ENCODE measurements at places on chromosomes 6 and 20. TPM values are rescaled to one million over a fixed set of nuclear protein-coding genes. Genes with fewer than 3 reads are reported as not detected.

BMP6 gene
- 0.71 TPM for total RNA-seq

TMEM244 gene
- total RNA-seq: not detected

SNX14 gene
- total RNA-seq: 75.0 TPM

SAMD10 gene
- 6.0 TPM for total RNA-seq

TRDN gene
- 138 TPM for total RNA-seq

BAG2 gene
- total RNA-seq: 1.5 TPM

SCGN gene
- not detected for total RNA-seq

GCM1 gene
- total RNA-seq: not detected

PERP gene
- total RNA-seq: 120 TPM

NKX2-2 gene
- 1.4 TPM for total RNA-seq

GRCh38 chr20:11217326-11218172 is 543.8 kb upstream of the JAG1 start:
- no peak overlapping the region for H3K4me3 ChIP-seq
- no peaks in the 10 kb centered on the region for H3K36me3 ChIP-seq
- peaks cover 22% of the 10 kb centered on the region for H3K4me1 ChIP-seq
- H3K27ac ChIP-seq: no peak overlapping the region

- no peaks in the 10 kb centered on the region for H3K4me1 ChIP-seq
- H3K27ac ChIP-seq: no peak overlapping the region
- DNase-seq: no peak
- H3K4me3 ChIP-seq: no peak overlapping the region
Measured at GRCh38 chr6:24881376-24881775, 54.4 kb downstream of the RIPOR2 start.

GRCh38 chr6:136304410-136304809 is 14.8 kb upstream of the BCLAF1 start:
- H3K36me3 ChIP-seq: no peaks in the 10 kb centered on the region
- H3K27ac ChIP-seq: no peak overlapping the region
- no peaks in the 10 kb centered on the region for H3K4me1 ChIP-seq
- DNase-seq: no peak
- no peaks in the 10 kb centered on the region for H3K27me3 ChIP-seq
- H3K4me3 ChIP-seq: no peak overlapping the region

DNA sequence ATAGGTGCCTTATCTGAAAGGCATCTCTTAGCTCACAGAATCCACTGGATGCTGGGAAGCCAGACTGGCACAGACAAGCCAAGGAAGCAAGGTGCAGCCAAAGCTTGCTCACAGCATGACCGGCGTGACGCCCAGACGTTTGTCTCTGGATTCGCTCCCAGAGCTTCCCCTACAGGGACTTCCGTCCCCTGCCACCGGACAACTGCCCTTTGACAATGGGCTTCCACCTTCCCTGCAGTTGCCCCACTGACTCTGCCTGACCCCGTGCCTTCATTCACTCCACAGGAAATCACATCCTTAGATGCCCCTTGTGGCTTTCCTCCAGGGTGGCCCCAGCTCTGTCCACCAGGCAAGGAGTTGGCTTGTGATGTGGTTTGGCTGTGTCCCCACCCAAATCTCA is 94.8 kb upstream of the CDH4 start:
- no peaks in the 10 kb centered on the region for H3K4me1 ChIP-seq
- DNase-seq: no peak
- H3K4me3 ChIP-seq: no peak overlapping the region
- no peak overlapping the region for H3K27ac ChIP-seq
- peaks cover 59% of the 10 kb centered on the region for H3K27me3 ChIP-seq
- H3K36me3 ChIP-seq: no peaks in the 10 kb centered on the region

GRCh38 chr6:65667916-65668656 is 38.9 kb downstream of the EYS start:
- DNase-seq: no peak
- no peak overlapping the region for H3K4me3 ChIP-seq
- no peaks in the 10 kb centered on the region for H3K27me3 ChIP-seq
- H3K4me1 ChIP-seq: peaks cover 6% of the 10 kb centered on the region

DNA sequence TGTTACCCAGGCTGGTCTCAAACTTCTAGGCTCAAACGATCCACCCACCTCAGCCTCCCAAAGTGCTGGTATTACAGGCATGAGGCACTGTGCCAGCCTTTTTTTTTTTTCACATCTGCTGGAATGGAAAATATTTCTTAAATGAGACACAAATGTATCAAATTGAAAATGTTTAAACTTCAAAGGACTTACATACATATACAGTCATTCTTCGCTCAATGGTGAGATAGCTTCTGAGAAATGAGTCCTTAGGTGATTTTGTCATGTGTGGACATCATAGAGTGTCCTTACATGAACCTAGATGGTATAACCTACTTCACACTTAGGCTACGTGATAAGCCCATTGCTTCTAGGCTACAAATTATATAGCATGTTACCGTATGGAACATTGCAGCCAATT is 43.1 kb downstream of the MICA start:
- DNase-seq: no peak
- no peaks in the 10 kb centered on the region for H3K36me3 ChIP-seq
- H3K27me3 ChIP-seq: peaks cover 9% of the 10 kb centered on the region
- no peak overlapping the region for H3K27ac ChIP-seq

DNA sequence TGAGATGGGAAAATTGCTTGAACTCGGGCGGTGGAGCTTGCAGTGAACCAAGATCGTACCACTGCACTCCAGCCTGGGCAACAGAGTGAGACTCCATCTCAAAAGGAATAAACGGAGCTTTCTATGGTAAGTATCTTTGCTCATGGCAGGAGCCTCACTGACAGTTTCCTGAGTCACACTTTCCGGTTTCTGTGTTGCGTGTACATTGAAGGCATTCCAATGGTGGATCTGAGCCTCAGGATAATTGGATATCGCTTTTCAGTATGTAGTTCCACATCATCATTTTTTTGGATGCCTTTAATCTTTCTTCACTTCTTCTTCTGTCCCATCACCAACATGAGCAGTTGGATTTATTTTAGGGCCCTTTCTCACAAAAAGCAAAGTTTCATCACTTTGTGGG is 28.6 kb upstream of the GTSF1L start:
- no peak for DNase-seq
- no peak overlapping the region for H3K27ac ChIP-seq
- no peak overlapping the region for H3K4me3 ChIP-seq
- no peaks in the 10 kb centered on the region for H3K27me3 ChIP-seq
- no peaks in the 10 kb centered on the region for H3K36me3 ChIP-seq

- H3K27ac ChIP-seq: no peak overlapping the region
- H3K27me3 ChIP-seq: no peaks in the 10 kb centered on the region
- no peak overlapping the region for H3K4me3 ChIP-seq
- no peaks in the 10 kb centered on the region for H3K36me3 ChIP-seq
- H3K4me1 ChIP-seq: no peaks in the 10 kb centered on the region
Measured at GRCh38 chr6:19472850-19473249, 364.3 kb upstream of the ID4 start.

GRCh38 chr6:44512868-44513741 is 125.6 kb downstream of the CDC5L start:
- H3K27ac ChIP-seq: no peak overlapping the region
- H3K4me1 ChIP-seq: no peaks in the 10 kb centered on the region
- H3K36me3 ChIP-seq: no peaks in the 10 kb centered on the region

DNA sequence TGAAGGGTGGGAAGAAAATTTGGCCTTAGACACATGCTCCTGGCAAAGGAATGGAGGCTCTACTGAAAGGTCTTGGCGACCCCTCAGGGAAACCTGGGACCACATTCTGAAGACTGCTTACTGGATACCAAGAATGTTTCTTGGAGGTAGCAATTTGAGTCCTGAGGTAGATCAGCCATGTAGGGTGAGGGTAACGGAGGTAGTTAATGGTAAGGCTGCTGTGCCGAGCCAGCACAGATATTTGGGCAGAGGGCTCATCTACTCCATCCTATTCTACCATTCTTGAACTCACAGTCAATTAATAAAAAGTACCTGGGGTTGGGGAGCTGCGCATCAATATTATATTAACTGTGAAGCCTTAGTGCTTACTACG is 401 bp upstream of the PHF3 start:
- H3K27me3 ChIP-seq: peaks cover 8% of the 10 kb centered on the region
- H3K4me3 ChIP-seq: peak overlapping the region; percentile 98
- no peak for DNase-seq
- H3K4me1 ChIP-seq: peaks cover 10% of the 10 kb centered on the region
- no peaks in the 10 kb centered on the region for H3K36me3 ChIP-seq

GRCh38 chr6:136980070-136980469 is 58.0 kb downstream of the SLC35D3 start:
- H3K4me1 ChIP-seq: no peaks in the 10 kb centered on the region
- H3K27me3 ChIP-seq: no peaks in the 10 kb centered on the region
- H3K4me3 ChIP-seq: no peak overlapping the region

- no peak overlapping the region for H3K4me3 ChIP-seq
- no peak for DNase-seq
- no peak overlapping the region for H3K27ac ChIP-seq
- H3K4me1 ChIP-seq: no peaks in the 10 kb centered on the region
- H3K27me3 ChIP-seq: no peaks in the 10 kb centered on the region
Measured at GRCh38 chr6:11333132-11333849, 100.8 kb upstream of the NEDD9 start.

- H3K4me3 ChIP-seq: peak overlapping the region; percentile 99
- H3K36me3 ChIP-seq: peaks cover 18% of the 10 kb centered on the region
- H3K4me1 ChIP-seq: no peaks in the 10 kb centered on the region
- H3K27ac ChIP-seq: peak overlapping the region; percentile 97
Measured at GRCh38 chr6:20402342-20403069, 827 bp downstream of the E2F3 start.

- H3K27me3 ChIP-seq: no peaks in the 10 kb centered on the region
- no peaks in the 10 kb centered on the region for H3K36me3 ChIP-seq
- no peaks in the 10 kb centered on the region for H3K4me1 ChIP-seq
- no peak overlapping the region for H3K4me3 ChIP-seq
- no peak for DNase-seq
Measured at GRCh38 chr6:25755483-25755882, 941 bp downstream of the SLC17A4 start.

DNA sequence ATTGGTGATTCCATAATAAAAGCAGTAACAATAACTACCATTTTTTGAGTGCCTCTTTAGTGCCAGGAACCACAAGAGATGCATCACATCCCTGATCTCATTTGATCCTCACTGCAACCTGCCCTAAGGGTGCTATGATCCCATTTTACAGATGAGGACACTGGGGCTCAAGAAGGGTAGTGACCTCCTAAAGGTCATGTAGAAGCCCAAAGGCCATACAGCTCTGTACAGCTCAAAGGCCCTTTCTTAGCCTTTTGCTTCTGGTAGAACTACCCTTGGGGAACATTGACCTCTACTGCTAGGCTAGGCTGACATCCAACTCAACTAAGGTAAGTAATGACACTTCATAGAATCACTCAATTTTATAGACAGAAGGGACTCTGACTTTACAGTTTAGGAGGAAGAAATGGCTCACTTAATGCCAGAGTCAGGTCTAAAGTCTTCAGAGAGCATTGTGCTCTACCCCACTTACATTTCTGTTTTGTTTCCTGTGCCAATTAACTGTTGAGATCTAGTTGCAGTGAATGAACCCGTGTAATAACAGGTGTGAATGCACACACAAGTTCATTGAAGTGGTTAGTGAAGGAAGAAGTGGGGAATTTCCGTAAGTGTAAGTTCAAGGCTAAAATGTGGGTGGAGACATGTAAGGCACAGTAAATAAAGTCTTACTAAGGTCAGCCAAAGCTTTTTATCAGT is 10.7 kb downstream of the SLC9A8 start:
- no peak for DNase-seq
- no peak overlapping the region for H3K27ac ChIP-seq

- no peak for DNase-seq
- H3K4me1 ChIP-seq: peaks cover 7% of the 10 kb centered on the region
- H3K4me3 ChIP-seq: no peak overlapping the region
- no peaks in the 10 kb centered on the region for H3K36me3 ChIP-seq
- no peaks in the 10 kb centered on the region for H3K27me3 ChIP-seq
Measured at GRCh38 chr20:10242166-10242565, 23.5 kb downstream of the SNAP25 start.

- peaks cover 38% of the 10 kb centered on the region for H3K36me3 ChIP-seq
- no peak overlapping the region for H3K4me3 ChIP-seq
- DNase-seq: no peak
- H3K27ac ChIP-seq: no peak overlapping the region
- peaks cover 4% of the 10 kb centered on the region for H3K4me1 ChIP-seq
- H3K27me3 ChIP-seq: no peaks in the 10 kb centered on the region
Measured at GRCh38 chr20:36481380-36482043, 59.8 kb upstream of the MYL9 start.

DNA sequence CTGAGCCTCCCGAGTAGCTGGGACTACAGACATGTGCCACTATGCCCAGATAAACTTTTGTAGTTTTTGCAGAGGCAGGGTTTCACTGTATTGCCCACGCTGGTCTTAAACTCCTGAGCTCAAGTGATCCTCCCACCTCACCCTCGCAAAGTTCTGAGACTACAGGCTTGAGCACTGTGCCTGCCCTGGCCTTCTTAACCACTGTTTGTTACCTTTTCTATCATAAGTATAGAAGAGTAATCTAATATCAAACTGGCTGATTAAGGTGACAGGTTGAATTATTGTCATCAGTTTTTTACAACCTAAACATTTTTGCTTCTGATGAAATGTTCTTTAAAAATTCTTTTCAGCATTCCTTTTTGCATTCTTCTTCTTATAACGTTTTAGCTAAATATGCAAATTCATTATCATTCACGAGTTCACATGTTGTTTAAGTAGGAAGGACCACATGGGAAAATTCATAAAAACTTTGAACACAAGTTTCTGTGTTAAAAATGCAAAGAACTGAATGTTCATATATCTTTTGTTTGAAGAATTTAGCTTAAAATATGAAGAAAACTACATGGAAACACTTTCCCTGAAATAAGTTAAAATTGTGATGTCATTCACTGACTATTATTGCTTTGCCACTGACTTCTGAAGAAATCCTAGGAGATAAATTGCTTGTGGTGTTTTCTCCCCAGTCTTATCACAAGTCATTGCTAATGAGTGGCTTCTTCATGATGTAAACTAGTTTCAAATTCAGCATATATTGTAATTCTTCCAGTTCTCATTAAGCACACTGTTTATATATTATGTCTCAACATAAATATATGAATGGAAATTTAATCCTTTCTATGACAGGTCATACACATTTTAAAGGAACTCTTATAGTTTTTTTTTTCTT is 106.7 kb downstream of the ADGRB3 start:
- H3K4me3 ChIP-seq: no peak overlapping the region
- H3K27ac ChIP-seq: no peak overlapping the region
- no peak for DNase-seq
- H3K27me3 ChIP-seq: no peaks in the 10 kb centered on the region

GRCh38 chr6:18100296-18100695 is 22.2 kb downstream of the NHLRC1 start:
- H3K4me3 ChIP-seq: no peak overlapping the region
- no peak overlapping the region for H3K27ac ChIP-seq
- no peak for DNase-seq
- no peaks in the 10 kb centered on the region for H3K27me3 ChIP-seq

DNA sequence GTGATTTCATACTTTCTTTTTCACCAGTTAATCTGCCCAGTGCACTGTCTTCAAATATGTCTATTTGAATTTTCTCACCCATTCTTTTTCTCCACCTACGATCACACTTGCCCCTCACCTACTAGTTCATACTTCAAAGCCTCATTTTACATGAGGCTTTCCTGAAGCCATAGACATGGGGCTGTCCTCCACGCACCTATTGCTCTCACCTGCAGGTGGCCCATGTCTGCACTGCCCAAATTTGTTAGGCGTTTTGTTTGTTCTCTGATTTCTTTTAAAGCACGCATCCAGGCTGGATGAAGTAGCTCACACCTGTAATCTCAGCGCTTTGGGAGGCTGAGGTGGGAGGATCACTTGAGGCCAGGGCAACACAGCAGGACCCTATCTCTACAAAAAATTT is 106.8 kb upstream of the RIPOR2 start:
- H3K4me1 ChIP-seq: no peaks in the 10 kb centered on the region
- H3K27ac ChIP-seq: no peak overlapping the region
- H3K27me3 ChIP-seq: no peaks in the 10 kb centered on the region
- H3K4me3 ChIP-seq: no peak overlapping the region

- no peak overlapping the region for H3K4me3 ChIP-seq
- DNase-seq: no peak
- H3K27me3 ChIP-seq: no peaks in the 10 kb centered on the region
- no peaks in the 10 kb centered on the region for H3K36me3 ChIP-seq
Measured at GRCh38 chr20:11549172-11550103, 368.3 kb upstream of the BTBD3 start.
